ENCODE measurements at places on chromosomes 1 and 21.

DNA sequence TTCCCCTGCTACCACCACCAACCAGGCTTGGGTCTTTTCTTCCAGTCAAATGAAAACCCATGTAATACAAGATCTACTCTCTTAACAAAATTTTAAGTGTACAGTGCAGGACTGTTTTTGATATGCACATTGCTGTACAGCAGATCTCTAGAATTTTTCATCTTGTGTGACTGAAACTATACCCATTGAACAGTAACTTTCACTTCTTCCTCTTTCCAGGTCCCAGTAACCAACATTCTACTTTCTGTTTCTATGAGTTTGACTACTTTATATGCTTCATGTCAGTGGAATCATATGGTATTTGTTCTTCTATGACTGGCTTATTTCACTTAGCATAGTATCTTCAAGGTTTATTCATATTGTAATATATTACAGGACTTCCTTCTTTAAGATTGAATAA is 45.3 kb upstream of the PLPPR4 start:
- no peak for DNase-seq

DNA sequence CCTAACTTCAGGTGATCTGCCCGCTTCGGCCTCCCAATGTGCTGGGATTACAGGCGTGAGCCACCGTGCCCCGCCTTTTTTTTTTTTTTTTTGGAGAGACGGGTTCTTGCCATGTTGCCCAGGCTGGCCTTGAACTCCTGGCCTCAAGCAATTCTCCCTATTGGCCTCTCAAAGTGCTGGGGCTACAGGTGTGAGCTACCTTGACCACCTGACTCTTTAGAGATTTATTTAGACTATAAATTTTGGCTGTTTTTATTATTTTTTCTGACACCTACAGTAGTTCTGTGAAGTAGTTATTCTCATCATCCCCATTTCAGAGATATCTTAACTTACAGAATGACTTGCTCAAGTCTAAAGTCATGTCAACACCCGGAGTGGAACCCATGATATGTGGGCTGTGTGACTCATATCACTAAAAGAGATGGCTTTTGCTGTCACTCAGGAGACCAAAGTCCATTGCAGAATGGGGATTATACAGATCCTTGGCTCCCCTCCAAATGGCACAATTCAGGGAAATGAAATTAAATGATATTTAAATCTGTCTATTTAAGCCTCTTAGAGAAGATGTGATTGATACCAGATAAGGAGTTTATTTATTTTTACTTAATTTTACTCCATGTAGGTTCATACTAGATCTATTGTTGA is 93.2 kb downstream of the CTH start:
- no peak for DNase-seq

DNA sequence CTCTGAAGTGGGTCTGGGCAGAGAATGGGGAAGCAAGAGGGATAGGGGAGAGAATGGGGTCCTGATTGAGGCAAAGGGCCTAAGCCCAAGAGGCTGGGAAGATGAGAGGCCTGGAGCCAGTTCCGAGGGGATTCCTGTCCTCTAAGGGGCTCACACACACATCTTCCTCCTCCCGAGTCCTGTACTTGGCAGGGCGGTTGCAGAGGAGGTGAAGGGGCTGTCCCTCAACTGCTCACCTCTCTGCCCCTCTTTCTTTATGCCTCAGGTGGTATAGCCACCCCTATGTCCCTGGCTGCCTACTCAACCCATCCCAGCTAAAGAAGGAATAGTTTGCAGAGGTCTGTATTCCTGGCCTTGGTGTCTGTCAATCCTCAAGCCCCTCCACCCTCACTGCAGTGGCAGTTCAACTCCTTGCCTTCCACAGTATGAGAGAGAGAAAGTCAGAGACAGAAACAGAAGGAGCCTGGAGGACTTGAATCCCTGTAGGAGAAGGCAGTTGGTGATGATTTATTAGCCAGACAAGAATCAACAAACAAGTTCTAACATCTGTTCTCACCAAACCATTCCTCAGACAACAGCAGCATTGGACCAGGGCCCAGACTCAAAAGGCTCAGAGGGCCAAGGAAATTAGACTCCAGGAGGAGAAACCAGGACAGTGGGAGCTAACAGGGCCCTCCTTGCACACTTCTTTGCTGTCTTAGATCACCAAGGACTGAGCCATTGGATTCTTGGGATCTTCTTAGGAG is 10.7 kb downstream of the SH2D2A start:
- no peak for DNase-seq

GRCh38 chr21:41435706-41436105 is 9.7 kb downstream of the MX1 start:
- DNase-seq = no peak

DNA sequence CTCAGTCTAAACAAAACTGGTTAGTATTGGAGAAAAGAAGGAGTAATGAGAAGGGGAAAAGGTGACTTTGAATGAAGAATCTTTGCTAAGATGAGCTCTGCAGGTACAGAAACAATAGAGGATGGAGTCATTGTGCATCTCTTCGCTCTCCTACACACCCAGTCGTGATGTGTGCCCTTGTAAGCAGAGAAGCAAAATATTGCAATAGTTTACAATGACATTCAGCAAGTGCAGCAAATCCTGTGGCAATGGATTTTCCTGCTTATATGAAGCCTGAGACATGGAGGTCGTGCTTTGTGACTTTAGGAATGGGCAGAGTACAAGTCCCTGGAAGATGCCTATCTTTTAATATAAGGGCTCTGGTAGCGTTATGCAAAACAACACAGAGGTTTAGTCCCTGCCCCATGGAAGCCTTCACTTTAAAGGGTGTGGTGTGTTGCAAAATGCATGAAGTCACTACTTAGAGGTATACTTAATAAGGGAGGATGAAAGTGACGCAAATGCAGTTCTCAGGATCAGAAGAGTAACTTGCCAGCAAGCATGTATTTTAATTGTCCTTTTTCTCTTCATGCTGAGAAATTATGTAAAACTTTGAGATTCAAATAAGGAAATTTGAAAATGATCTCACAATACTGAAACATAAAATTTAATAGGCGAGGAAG is 88.0 kb upstream of the IVNS1ABP start:
- no peak for DNase-seq

- no peak for DNase-seq
Observed at GRCh38 chr1:242876030-242876429, 351.5 kb upstream of the PLD5 start.

DNA sequence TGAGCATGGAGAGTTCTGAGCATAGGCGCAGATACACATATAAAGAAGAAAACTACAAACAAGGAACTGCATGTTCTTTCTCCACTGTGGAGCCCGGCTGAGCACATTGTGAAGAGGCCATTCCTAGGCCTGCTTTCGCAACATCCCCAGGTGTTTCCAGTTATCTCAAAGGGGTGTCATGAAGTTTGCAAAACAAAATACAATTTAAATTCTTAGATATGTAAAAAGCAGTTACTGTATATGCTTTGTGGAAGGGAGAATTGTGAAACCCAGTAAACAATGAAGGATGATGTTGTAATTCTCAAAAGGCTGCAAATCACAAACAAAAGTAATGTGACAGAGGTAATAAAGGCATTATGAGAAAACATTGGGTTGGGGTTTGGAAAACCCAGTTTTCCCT is 98.6 kb upstream of the ZNF644 start:
- DNase-seq = no peak

GRCh38 chr21:14538483-14538882 is 7.6 kb downstream of the SAMSN1 start:
- DNase-seq = no peak

DNA sequence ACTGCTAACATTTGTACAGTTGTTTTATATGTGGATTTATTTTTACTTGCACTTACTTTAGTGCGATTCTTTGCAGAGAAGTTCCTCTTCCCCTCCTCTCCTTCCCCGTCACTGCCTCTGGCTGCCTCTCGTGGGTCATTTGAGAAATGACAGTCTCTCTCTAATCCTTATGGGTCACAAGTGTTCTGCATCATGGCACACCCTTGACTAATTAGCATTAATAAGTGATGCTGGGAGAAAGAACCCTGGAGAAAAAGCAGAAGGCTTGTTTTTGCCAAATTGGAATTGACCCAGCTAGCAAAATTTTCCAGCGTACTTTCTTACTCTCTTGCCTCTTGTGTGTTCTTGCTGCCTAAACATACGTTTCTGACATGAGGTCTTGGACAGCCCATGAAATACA is 301.2 kb downstream of the DUSP10 start:
- DNase-seq = no peak

- no peak for DNase-seq
Observed at GRCh38 chr1:80248886-80249285, 1242.4 kb upstream of the ADGRL4 start.

- no peak for DNase-seq
Observed at GRCh38 chr1:27661412-27662075, 10.4 kb downstream of the IFI6 start.

- DNase-seq = no peak
Observed at GRCh38 chr1:70866542-70867264, 180.9 kb downstream of the PTGER3 start.

DNA sequence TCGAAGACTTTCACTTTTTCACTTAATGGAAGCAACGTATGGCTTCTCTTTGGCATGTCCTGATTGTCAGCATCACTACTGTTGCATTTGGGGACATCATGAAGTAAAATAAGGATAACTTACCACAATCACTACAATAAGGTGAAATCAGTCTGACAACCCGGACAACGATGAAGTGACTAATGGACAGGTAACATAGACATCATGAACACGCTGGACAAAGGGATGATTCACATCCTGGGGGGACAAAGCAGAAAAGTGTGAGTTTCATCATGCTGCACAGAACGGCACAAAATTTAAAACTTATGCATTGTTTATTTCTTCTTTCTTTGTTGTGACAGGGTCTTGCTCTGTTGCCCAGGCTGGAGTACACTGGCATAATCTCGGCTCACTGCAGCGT is 53.9 kb downstream of the FH start:
- no peak for DNase-seq

DNA sequence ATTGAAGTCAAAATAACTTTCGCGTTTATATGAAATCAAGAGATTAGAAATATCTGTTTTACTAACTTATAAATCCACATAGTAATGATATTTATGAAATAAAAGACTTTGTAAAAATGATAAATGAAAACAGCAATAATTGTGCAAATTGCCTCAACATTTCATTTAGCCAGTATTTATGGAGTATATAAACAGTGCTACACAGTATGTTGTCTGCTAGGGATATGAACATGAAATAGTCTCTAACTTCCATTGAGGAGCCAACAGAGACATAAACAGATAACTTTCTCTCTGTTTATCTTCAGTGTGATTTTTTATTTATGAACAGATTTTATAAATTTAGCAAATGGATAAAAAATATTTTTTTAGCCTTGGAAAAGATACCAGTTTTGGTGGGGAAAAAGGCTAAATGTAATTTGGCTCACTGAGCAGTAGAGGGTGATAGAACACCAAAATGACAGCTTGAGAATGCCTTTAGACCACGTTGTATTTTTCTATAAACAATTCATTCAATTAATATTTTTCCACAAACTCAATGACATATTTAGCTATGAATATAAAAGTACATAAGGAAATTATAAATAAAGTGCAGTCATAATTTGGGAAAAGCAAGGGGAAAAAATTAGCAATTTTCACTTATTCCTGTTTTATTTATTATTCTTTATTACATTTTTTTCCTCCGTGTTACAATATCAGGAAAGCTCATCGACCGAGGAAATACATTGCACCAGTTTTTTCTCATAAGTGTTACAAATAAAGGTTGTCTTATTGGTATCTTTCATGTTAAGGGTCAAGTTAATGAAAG is 47.5 kb upstream of the EEIG2 start:
- DNase-seq = peak; percentile 36

DNA sequence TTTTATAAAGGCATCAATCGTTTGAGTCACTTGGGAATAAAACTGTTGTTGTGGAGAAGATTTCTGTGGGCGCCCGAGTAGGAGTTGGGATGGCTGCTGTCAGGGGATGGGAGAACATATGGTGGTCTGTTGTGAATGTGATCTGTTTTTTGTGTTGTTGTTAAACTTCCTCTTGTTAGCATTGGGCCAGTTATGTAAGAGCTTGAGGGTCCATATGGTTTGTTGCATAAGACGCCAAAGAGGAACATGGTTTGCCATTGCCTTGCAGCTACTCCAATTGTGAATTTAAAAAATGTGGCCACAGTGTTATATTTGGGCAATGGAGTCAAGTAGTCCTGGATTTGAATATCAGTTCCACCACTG is 136.1 kb upstream of the JUN start:
- no peak for DNase-seq

GRCh38 chr1:246782120-246782900 is 58.1 kb downstream of the SCCPDH start:
- peak; percentile 95 for DNase-seq

- DNase-seq = no peak
Observed at GRCh38 chr1:78664763-78665162, 15.1 kb downstream of the IFI44 start.
